ENCODE measurements at places on chromosomes 4 and X.

- DNase-seq = no peak
Observed at GRCh38 chr4:93431371-93431770, 397.2 kb upstream of the ATOH1 start.

- no peak for DNase-seq
Observed at GRCh38 chrX:153564047-153564606, 34.8 kb downstream of the CCNQ start.

DNA sequence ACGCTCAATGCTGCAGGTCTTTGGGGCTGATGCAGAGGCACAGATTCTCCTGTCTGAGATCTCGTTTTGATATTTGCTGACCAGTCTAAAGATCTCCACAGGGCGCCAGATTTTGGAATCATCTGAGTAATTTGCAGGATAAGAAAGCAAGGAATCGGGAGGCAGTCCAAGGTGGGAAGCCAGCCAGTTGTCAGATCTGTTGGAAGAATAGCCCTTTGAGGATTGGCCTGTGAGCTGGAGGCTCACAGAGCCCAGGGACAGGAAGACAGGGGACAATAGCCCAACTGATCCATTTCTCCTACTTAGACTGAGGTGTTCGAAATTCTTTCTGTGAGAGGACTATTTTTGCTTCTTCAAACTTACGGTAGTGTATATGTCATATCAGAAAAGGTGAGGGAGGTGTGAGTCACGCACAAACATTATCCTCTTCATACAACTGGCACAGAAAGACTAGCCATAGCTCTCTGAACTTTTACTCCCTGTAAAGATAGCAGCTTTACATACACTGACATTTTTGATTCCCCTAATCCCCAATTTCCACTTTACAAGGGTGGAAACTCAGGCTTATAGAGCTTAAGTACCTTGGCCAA lies 8.8 kb downstream of the DIPK2B start:
- DNase-seq = no peak

- no peak for DNase-seq
Observed at GRCh38 chrX:11724122-11725017, 33.7 kb upstream of the MSL3 start.

DNA sequence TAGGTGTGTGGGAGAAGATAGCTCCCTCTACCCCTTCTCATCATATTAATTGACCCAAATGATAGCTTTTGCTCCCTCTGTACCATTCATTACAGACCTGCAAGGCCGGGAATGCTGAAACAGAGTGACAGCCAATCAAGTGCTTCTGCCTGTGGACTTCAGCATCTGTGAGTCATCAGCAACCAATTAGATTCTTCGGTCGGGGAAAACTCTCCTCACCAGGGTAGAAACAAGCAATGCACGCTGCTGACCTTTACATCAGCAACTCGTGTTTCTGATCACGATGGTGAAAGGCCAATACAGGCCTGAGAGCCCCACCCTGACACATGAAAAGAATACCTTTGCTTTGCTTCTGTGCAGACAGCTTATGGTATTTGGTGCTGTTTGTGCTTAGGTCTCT lies 347.2 kb upstream of the DDX53 start:
- DNase-seq = no peak

- no peak for DNase-seq
Observed at GRCh38 chr4:8536467-8536866, 43.7 kb upstream of the GPR78 start.

GRCh38 chrX:84709987-84710386 lies 207.7 kb upstream of the HDX start:
- DNase-seq = no peak

GRCh38 chrX:30714138-30714537 lies 60.9 kb downstream of the GK start:
- DNase-seq = no peak

DNA sequence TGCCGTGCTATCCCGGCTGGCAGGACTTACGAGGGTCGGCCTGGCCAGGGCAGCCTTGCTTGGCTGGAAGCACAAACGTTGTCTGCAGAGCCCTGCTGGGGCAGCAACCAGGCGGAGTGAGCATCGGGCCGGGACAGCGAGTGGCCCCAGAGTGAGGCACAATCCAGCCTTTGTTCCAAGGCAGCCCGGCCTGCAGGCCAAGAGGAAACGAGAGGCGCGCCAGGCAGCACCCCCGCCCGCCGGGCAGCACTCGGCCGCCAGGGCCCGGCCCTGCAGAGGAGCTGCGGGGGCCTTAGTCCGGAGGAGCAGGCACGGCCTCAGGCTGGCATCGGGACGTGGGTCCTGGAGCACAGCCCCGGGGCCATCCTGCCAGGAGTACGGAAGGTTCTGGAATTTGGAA lies 24.1 kb downstream of the FGFRL1 start:
- DNase-seq = peak; percentile 80

GRCh38 chr4:25903900-25904747 lies 9.9 kb upstream of the SMIM20 start:
- no peak for DNase-seq

DNA sequence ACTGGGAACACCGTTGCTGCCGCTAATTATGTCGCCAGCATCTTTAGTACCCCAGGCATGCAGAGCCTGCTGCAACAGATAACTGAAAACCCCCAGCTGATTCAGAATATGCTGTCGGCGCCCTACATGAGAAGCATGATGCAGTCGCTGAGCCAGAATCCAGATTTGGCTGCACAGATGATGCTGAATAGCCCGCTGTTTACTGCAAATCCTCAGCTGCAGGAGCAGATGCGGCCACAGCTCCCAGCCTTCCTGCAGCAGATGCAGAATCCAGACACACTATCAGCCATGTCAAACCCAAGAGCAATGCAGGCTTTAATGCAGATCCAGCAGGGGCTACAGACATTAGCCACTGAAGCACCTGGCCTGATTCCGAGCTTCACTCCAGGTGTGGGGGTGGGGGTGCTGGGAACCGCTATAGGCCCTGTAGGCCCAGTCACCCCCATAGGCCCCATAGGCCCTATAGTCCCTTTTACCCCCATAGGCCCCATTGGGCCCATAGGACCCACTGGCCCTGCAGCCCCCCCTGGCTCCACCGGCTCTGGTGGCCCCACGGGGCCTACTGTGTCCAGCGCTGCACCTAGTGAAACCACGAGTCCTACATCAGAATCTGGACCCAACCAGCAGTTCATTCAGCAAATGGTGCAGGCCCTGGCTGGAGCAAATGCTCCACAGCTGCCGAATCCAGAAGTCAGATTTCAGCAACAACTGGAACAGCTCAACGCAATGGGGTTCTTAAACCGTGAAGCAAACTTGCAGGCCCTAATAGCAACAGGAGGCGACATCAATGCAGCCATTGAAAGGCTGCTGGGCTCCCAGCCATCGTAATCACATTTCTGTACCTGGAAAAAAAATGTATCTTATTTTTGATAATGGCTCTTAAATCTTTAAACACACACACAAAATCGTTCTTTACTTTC lies 1.8 kb downstream of the UBQLN2 start:
- DNase-seq = no peak

- no peak for DNase-seq
Observed at GRCh38 chr4:159197260-159197884, 94.5 kb downstream of the RAPGEF2 start.

GRCh38 chr4:68283714-68284113 lies 38.2 kb upstream of the TMPRSS11B start:
- no peak for DNase-seq

GRCh38 chr4:108337923-108338322 lies 169.2 kb upstream of the LEF1 start:
- DNase-seq = no peak

DNA sequence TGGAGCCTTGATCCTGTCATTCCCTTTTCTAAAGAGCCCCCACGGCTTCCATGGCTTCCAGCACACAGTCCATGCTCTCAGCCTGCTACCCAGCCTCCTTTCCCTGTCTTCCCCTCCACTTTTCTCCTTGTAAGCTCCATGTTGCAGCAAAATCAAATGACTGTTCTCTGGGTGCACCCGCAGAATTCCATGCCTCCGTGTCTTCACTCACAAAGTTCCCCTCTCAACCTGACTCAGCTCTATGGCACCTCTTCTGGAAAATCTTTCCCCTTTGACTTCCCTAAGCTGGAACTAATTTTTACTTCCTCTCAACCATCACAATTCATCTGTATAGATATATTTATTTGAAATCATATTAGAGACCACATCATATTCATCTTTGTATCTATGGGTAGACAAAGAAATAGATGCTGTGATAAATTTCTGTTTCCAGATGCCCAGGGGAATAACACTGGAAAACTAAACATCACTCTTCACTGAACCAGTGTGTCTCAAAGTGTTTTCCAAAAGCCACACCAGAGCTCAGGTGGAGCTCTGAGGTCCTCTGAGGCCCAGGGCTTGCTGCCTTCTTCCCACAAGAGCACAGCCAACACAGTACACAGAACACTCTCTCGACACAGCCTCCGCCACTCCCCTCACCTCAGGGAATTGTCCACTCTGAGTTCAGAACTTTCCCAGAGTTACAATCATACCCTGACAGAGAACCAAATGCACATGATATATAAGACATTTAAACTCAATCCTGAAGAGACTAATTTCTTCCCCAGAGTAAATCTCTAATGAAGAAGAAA lies 3.3 kb downstream of the SETD7 start:
- no peak for DNase-seq

DNA sequence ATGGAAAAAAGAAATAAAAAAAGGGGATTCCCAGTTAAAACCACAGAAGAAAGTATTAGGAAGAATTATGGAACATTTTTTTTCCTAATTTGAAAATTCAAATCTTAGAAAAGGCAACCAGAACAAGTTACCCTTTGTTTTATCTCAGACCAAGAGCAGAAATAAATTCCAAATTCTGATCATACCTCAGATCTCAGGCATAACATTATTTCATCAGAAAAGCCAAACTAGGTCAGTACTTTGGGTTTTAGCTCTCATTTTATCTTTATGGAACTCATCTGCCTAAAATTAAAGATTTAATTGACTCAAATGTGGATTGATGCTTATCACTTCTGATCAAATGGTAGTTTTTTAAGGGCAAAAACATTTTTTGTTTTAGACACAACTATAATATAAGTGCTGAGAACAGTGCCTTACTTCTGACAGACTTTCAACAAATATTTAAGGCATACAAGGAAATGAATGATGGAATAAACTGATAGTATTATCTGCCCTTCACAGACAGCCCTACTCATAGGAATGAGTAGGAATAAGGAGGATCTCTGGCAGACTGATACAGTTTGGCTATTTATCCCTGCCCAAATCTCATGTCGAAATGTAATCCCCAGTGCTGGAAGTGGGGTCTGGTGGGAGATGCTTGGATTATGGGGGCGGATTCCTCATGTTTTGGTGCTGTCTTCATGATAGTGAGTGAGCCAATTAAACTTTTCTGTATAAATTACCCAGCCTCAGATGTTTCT lies 245.3 kb upstream of the PITX2 start:
- DNase-seq = no peak

GRCh38 chr4:148962539-148963290 lies 520.5 kb upstream of the NR3C2 start:
- no peak for DNase-seq

DNA sequence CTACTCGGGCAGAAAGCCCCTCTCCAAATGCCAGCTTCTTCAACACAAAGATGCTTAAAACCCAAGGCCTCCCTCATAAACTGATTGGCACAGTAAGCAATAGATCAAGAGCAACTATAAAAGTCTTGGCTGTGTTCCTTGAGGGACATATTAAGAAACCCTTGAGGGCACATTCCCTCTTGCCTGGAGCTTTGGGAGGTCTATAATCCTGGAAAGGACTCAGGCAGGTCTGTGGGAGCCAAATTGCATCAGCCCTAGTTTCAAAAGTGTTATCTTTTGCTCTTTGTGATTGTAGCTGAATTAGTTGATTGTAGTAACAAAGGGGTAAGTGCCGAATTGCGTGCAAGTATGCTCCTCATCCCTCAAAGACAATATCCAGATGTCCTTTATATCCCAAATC lies 18.6 kb upstream of the SETD7 start:
- no peak for DNase-seq

GRCh38 chr4:74111990-74112389 lies 13.0 kb upstream of the CXCL2 start:
- DNase-seq = no peak

DNA sequence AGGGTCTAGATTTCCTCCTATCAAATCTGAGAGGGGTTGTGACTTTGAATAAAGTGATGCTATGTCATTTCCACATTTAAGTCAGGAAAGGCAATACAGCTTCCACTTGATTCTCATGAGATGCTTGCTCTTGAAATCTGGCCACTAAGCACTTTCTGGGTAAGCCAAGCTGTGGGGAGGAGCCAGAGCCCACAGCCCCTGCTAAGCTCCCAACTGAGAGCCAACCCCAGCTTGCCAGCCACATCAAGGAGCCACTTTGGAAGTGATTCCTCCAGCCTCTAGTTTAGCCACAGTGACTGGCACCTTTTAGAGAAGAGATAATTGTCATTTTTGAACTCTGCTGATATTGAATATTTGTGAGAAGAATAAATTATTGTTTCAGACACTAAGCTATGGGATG lies 1441.5 kb upstream of the IGFBP7 start:
- no peak for DNase-seq

GRCh38 chr4:121952290-121952689 lies 430 bp upstream of the TRPC3 start:
- DNase-seq = no peak

GRCh38 chr4:174929346-174929745 lies 11.2 kb downstream of the ADAM29 start:
- DNase-seq = no peak

DNA sequence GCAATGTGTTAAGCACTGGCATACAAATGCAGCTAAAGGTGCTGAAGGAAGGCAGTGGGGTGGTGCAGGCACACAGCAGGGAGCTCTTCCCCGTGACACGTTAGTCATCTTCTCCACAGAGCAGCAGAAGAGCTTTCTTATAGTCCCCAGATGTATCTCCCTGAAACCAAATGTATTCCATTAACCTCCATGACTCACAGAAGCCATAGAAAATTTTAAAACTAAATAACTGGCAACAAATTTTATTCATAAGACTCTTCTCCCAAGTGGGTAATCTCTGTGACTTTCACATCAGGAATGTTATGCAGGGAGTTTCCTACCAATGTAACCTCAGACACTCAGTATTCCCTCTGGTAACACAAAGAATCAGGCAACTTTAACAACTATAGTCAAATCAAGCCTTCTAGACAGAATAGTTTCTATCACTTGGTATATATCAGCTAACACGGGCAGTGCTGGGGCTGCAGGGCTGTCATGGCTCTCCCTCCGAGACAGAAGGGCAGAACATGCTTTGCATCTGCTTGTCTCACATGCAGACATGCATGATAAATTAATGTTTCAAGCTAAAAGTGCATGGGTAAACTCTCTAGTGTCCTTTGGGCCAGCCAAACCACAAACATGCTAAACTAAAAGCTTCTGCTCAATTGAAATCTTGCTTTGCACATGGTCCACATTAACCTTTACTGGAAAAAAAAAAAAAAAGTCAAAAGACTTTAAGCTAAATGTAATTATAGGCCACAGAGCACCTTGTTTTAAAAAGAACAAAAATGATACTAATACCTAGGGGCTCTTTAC lies 28.2 kb downstream of the ANXA5 start:
- no peak for DNase-seq

- no peak for DNase-seq
Observed at GRCh38 chr4:143700416-143701352, at the start of gene FREM3. TSS of gene FREM3 (minus strand) at chr4:143700675. CDS start at chr4:143700675, 0 bp downstream.

DNA sequence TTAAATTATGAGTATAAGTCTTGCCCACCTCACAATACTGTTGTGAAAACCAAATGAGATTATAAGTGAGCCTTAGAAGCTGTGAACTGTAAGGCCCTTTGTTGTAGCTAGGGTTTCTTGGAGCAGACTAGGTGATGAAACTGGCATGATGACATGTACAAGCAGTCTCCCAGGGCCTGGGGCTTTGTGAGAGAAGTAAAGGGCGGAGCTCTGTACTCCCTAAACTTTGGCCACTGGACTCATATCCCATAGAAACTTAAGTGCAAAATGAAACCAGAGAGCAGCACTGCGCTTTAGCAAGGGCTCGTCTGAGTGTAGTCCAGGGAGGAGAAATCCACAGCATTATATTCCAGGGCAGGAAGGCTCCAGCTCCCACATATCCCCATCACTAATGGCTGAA lies 385.6 kb upstream of the FGF16 start:
- DNase-seq = no peak
